ENCODE measurements at places on chromosomes 1 and 21.

- DNase-seq: no peak
Measured at GRCh38 chr1:92993581-92993980, 32.3 kb upstream of the DIPK1A start.

- no peak for DNase-seq
Measured at GRCh38 chr1:174788981-174789380, 210.8 kb upstream of the CACYBP start.

DNA sequence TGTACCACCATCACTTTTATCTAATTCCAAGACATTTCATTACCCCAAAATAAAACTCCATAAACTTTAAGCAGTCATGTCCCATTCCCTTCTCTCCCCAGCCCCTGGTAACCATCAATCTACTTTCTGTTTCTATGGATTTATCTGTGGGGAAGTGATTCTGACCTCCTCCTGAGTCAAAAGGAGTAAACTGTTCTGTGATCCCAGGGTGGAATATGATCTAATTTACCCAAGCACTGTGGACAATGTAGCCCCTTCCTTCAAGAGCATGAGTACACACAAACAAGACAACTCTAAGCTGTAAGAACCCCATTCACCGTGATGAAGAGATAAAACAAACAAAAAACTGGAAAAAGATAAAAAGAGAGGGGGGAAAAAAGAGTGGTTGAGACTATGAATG, 77.9 kb downstream of the PLPP3 start:
- no peak for DNase-seq

DNA sequence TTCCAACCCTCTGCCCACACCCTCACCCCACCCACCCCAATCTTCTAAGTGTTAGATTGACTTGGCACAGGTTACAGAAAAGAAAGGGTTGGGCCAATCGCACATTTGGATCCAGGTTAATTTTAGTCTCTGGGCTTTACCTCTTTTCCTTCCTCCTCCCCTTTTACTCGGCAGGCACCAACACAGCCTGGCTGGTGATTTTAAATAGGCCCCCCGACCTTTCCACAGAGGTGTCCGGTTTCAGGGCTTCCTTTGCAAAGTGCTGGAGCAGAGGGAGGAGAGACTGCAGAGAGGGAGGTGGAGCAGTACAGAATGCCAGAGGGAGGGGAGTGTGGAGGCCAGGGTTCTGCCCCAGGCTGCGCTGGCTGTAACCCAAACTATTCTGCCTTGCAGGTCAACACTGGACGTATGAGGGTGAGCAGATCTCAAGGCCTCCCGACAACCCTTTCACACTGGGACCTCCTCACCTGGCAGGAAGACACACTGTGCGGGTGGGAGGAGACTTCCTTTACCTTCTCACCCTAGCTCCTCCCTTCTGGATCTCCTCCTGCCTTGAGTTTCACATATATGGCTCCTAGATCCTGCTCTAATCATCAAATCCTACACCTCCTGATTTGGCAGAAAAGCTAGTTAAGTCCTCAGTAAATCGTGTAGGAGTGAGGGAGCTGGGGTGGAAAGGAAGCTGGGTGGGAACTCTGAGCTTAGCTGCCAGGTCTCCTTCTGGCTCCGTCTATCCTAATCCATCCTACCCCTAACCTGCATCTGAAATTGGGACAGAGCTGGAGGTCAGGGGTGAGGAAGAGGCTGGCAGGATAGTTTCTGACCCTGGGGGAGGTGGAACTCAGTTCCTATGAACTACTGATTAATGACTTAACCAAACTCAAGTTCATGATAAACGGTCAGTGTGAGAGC, 2.4 kb downstream of the CA14 start:
- peak; percentile 34 for DNase-seq

GRCh38 chr1:174232761-174233160, 73.4 kb downstream of the RABGAP1L start:
- no peak for DNase-seq

GRCh38 chr1:28154078-28154594, 22.4 kb downstream of the PTAFR start:
- DNase-seq: no peak

DNA sequence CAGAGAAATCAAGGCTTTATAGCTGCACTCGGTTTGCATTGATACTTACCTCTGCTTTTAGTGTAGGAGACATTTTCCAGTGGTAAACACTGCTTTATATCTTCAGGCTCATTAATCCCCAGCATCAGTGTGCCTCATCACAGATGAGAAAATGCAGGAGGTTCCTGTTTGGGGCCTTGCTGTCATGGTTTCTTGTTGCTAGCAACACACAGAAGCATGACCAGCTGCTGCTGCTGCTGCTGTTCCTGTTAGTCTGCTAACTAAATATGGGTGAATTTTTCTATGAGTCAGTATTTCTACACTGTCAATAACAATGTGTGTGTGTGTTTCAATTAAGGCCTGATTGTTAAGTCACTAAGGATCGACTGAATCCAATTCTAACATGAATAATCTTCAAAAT, 85.8 kb upstream of the RGS1 start:
- peak; percentile 22 for DNase-seq

DNA sequence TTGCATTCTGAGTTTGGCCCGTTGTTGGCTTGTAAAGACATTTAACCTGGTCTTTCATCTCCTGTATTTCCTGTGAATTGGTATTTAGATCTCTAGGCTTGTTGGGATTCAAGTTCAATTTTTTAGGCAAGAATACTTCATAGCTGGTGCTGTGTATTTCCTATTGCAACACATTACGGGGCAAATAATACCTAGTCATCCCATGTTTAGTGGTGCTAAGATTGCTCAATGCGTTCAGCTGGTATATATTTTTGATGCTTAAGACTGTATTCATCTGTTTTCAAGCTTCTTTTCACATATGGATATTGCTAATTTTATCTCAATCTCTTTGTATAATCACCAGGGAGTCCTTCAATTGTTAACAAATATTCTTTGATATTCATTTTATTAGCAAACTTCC, 87.5 kb upstream of the ZBTB18 start:
- no peak for DNase-seq

DNA sequence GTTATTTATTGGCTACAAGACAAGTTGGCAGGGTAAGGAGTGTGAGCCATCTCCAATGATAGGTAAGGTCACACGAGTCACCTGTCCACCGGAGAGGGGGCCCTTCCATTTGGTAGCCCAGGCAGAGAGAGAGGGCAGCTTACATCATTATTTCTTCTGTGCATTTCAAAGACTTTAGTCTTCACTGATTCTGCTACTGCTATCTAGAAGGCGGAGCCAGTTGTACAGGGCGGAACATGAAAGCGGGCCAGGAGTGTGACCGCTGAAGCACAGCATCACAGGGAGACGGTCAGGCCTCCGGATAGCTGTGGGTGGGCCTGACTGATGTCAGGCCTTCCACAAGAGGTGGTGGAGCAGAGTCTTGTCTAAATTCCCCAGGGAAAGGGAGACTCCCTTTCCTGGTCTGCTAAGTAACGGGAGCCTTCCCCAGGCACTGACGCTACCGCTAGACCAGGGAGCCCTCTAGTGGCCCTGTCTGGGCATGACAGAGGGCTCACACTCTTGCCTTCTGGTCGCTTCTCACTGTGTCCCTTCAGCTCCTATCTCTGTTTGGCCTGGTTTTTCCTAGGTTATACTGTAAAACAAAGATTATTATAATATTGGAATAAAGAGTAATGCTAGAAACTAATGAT, 36.7 kb downstream of the ZNF695 start:
- peak; percentile 11 for DNase-seq

GRCh38 chr1:16067127-16067768, 6.2 kb downstream of the FAM131C start:
- no peak for DNase-seq

DNA sequence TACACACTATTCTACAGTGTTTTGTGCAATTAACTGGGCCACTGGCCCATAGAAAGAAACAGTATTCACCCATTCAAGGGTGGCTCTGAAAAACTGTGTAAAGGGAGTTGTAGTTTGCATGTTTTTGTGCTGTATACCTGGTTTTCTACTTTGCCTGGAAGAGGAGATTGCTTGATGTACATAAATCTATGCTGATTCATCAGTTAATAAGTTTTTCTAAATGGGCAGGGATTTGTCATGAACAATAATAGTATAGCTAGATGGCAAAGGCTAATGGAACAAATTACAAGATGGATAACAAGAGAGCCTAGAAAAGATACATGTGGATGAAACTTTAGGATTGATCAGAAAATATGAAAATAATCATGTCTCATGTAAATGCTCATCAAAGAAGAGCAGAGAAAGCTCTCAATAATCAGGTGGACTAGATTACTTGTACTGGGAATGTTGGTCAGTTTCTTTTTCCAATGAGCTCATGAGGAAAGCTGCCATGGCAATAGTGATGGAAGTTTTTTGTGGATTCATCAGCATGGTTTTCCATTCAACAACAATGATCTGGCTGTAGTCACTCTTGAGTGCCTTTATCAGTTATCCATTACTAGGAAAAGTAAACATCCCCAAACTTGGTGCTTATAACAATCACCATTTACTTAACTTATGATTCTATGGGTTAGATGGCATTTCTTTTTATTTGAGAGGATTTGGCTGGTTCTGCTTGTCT, 602.8 kb downstream of the BRINP3 start:
- no peak for DNase-seq

GRCh38 chr1:171715813-171716251, 26.0 kb downstream of the VAMP4 start:
- no peak for DNase-seq

- no peak for DNase-seq
Measured at GRCh38 chr1:216173376-216173995, 249.8 kb downstream of the USH2A start.

DNA sequence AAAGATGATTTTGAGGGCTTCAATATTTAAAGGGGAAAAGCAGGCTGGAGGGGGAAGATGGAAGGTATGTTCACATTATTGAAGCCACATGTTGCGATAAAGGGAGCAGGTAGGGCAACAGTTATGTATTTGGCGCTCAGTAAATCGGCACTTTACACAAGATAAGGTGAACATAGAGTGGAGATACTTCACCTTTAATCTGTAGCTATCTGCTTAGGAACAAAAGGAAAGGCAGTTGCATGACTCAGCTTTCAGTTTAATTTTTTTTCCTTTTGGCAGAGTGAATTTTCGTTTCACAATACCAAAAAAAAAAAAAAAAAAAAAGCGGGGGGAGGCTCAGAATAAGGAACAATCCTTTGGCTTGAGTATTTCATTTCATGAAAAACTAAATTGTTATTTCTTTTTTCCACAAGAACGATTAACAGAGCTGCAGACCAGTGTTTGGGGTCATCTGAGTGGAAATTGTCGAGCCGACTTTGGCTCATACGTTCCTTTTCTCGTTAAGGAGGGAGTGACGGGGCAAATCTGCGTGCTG, 1.1 kb upstream of the COQ8A start:
- DNase-seq: no peak

DNA sequence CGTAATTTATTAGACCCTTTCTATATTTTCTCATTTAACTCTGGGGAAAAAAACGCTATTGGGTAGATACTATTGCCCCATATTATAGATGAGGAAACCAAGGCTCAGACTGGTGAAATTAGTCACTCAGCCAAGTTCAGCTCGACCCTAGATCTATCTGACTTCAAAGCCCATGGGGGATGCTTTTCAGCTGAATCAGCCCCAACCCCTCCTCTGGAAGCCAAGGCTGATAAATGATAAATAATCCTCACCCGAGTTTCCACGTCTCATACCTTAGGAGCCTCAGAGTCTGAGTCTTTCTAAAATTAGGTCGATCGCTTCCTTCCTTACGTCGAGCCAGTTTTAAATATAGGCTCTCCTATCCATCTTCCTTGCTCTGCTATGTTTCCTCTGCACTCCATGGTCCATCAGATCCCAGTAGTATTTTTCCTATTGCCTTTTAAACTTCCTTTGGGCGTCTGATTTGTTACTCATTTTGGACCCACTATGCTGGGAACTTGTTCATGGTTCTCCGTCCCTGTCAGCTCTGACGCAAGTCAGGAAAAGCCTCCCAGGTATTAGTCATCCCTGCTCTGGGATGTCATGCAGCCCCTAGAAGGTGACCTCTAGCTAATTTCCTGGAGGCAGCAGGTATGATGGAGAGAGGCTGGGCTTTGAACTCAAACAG, 122.8 kb downstream of the PLPP3 start:
- no peak for DNase-seq

- no peak for DNase-seq
Measured at GRCh38 chr1:172599912-172600311, 59.0 kb upstream of the FASLG start.

DNA sequence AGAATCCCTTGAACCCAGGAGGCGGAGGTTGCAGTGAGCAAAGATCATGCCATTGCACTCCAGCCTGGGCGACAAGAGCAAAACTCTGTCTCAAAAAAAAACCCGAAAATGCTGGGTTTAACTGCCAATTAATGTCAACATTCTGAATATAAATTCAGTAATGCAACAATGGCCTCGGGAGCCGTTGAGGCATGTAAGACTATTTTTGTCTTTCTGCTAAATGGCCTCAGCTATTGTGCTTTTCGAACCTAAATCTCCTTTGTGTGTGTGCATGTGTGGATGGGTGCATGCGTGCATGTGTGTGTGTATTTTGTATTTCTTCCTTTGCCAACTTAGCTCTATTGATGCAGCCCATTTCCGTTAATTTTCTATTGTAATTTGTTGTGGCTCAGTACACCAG, 31.6 kb downstream of the CLIC4 start:
- no peak for DNase-seq

GRCh38 chr1:236534151-236534651, 10.4 kb downstream of the LGALS8 start:
- DNase-seq: no peak

- no peak for DNase-seq
Measured at GRCh38 chr1:167412920-167413319, 105.4 kb downstream of the CD247 start.

- no peak for DNase-seq
Measured at GRCh38 chr1:235917267-235917811, 50.6 kb upstream of the LYST start.

GRCh38 chr1:17569200-17570139, 30.0 kb downstream of the ARHGEF10L start:
- DNase-seq: no peak

- DNase-seq: no peak
Measured at GRCh38 chr1:196423612-196424011, 184.6 kb downstream of the KCNT2 start.
